Activated naive CD8-positive, alpha-beta T cell treated with anti-CD3 and anti-CD28 coated beads, Interleukin-2, amount 50 U/mL, for 24 hours (primary cell): ENCODE measurements at places on chromosomes 12 and 14.
A peak's percentile ranks its signal among the peaks of the same experiment; 100 is the strongest.

- H3K4me3 ChIP-seq: no peak overlapping the region
- H3K36me3 ChIP-seq: no peaks in the 10 kb centered on the region
- no peak for DNase-seq
- no peaks in the 10 kb centered on the region for H3K27me3 ChIP-seq
- H3K27ac ChIP-seq: no peak overlapping the region
Measured at GRCh38 chr12:14169281-14169680, 187.9 kb upstream of the GRIN2B start.

DNA sequence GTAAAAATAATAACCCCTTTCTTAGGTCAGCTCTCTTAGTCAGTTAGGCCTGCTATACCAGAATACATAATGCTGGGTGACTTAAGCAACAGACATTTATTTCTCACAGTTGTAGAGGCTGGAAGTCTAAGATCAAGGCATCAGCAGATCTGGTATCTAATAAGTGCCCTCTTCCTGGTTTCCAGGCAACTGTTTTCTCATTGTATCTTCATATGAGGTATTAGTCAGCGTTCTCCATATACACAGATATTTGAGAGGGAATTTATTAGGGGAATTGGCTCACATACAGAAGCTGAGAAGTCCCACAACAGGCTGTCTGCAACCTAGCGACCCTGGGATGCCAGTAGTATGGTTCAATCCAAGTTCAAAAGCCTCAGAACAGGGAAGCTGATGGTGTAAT lies 896.0 kb downstream of the GALC start:
- no peaks in the 10 kb centered on the region for H3K27me3 ChIP-seq
- no peaks in the 10 kb centered on the region for H3K4me1 ChIP-seq
- no peaks in the 10 kb centered on the region for H3K36me3 ChIP-seq
- H3K4me3 ChIP-seq: no peak overlapping the region

DNA sequence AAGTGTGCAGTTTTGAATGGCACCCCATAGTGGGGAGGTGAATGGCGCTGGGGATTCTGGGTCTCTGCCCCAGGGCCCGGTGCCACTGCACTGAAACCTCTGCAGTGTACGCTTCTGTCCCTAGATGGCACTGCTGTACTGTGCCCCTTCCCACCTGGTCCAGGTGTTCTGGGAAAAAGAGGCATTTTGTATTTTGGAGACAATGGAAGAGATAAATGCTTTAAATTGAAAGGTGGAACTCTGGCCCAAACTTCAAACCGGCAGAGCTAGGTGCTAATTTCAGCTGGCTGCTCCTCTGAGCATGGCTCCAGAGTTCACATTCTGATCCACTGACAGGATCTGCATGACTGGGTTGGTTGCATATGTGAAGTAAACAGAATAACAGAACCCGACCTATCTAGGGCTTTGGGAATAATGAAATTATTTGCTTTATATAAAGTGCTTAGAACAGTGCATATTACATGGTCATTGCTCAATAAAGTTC lies 52.2 kb downstream of the KRT80 start:
- no peaks in the 10 kb centered on the region for H3K27me3 ChIP-seq
- DNase-seq: peak; percentile 53
- no peaks in the 10 kb centered on the region for H3K36me3 ChIP-seq
- H3K27ac ChIP-seq: no peak overlapping the region

GRCh38 chr12:90069711-90070110 lies 361.1 kb upstream of the ATP2B1 start:
- no peak overlapping the region for H3K27ac ChIP-seq
- no peak for DNase-seq
- H3K4me1 ChIP-seq: peaks cover 2% of the 10 kb centered on the region
- H3K36me3 ChIP-seq: no peaks in the 10 kb centered on the region

DNA sequence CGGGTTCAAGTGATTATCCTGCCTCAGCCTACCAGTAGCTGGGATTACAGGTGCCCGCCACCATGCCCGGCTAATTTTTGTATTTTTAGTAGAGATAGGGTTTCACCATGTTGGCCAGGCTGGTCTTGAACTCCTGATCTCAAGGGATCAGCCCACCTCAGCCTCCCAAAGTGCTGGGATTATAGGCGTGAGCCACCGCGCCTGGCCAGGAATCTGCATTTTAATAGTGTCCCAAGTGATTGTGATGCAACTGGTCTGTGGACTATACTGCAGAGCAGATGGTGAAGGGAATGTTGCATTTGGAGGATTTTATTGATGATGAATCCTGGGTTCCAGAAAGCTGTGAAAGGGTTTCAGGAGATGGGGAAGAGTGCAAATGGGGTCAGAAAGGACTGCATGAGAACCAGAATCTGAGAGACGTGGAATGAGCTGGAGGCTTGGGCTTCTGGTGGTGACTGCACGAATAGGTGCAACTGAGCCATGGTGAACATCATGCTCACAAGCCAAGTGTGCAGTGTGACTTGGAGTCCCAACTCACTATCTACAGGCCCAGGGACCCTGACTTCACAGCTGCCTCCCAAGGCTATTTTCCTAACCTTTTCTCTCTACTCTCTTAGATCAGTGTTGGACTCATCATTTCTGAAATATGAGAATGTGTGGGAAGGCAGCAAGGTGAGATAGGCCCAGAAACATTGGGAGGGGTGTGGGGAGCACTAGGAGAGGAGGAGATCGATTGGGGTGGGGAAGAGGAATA lies 4.5 kb downstream of the RPS26 start:
- H3K4me3 ChIP-seq: no peak overlapping the region
- H3K27ac ChIP-seq: peak overlapping the region; percentile 100
- peaks cover 41% of the 10 kb centered on the region for H3K4me1 ChIP-seq
- no peak for DNase-seq
- H3K27me3 ChIP-seq: no peaks in the 10 kb centered on the region

GRCh38 chr14:47710581-47710980 lies 35.2 kb upstream of the MDGA2 start:
- DNase-seq: no peak
- H3K27me3 ChIP-seq: no peaks in the 10 kb centered on the region
- H3K36me3 ChIP-seq: no peaks in the 10 kb centered on the region
- no peaks in the 10 kb centered on the region for H3K4me1 ChIP-seq
- no peak overlapping the region for H3K4me3 ChIP-seq
- H3K27ac ChIP-seq: no peak overlapping the region

- H3K36me3 ChIP-seq: no peaks in the 10 kb centered on the region
- DNase-seq: peak; percentile 8
- H3K27ac ChIP-seq: peak overlapping the region; percentile 11
Measured at GRCh38 chr12:95102916-95103671, 29.7 kb upstream of the NR2C1 start.

GRCh38 chr12:131117438-131118245 lies 163.9 kb downstream of the ADGRD1 start:
- H3K4me1 ChIP-seq: peaks cover 1% of the 10 kb centered on the region
- no peaks in the 10 kb centered on the region for H3K36me3 ChIP-seq
- no peak overlapping the region for H3K27ac ChIP-seq
- no peak for DNase-seq

DNA sequence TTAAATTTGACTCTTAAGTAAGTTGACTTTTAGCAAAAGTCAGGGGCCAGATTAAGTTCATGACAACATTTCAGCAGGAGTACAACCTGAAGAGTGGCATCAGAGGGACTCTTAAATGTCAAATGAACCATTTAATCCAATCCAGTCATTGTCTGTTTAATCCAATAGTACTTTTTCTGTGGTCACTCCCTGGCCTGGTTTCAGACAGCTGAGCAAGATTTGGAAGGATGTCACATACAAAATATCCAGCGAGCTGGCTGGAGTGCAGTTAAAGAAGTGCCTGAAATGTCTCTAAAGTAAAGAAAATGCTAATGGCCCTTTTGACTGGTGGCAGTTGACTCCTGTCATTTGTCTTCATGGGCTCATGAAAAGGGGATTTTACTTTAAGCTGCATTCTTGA lies 1082.1 kb downstream of the AACS start:
- H3K27me3 ChIP-seq: no peaks in the 10 kb centered on the region
- H3K4me1 ChIP-seq: no peaks in the 10 kb centered on the region
- H3K27ac ChIP-seq: no peak overlapping the region
- H3K36me3 ChIP-seq: no peaks in the 10 kb centered on the region

GRCh38 chr12:48977290-48978281 lies 536 bp upstream of the WNT1 start:
- peaks cover 2% of the 10 kb centered on the region for H3K36me3 ChIP-seq
- DNase-seq: peak; percentile 93
- peak overlapping the region; percentile 30 for H3K4me3 ChIP-seq
- peaks cover 64% of the 10 kb centered on the region for H3K4me1 ChIP-seq

- DNase-seq: no peak
- H3K4me3 ChIP-seq: peak overlapping the region; percentile 66
- peaks cover 34% of the 10 kb centered on the region for H3K4me1 ChIP-seq
- peak overlapping the region; percentile 79 for H3K27ac ChIP-seq
Measured at GRCh38 chr14:61690982-61691381, 4.3 kb upstream of the HIF1A start.

GRCh38 chr14:32023540-32023939 lies 53.6 kb upstream of the ARHGAP5 start:
- no peak overlapping the region for H3K4me3 ChIP-seq
- H3K27me3 ChIP-seq: peaks cover 8% of the 10 kb centered on the region
- DNase-seq: no peak
- no peak overlapping the region for H3K27ac ChIP-seq

DNA sequence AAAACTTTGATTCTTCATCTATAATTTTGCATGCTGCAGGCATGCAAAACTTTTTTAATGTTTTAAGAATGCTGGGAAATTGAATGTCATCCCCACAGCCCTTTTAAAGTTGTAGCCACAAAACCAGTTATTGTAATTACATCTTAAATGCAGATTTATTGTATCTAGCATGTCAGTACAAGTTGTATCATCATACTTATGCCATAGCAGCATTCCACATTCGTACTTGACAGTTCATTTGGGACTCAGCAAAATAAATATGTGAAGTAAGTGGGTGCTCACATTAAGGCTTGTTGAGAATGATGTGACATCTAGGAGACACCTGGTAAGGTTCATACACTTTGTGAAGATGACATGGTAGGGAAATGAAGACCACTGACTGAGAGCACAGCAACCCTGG lies 44.0 kb upstream of the GZMB start:
- H3K27ac ChIP-seq: peak overlapping the region; percentile 99
- no peaks in the 10 kb centered on the region for H3K27me3 ChIP-seq
- H3K4me1 ChIP-seq: peaks cover 86% of the 10 kb centered on the region
- H3K4me3 ChIP-seq: peak overlapping the region; percentile 77

DNA sequence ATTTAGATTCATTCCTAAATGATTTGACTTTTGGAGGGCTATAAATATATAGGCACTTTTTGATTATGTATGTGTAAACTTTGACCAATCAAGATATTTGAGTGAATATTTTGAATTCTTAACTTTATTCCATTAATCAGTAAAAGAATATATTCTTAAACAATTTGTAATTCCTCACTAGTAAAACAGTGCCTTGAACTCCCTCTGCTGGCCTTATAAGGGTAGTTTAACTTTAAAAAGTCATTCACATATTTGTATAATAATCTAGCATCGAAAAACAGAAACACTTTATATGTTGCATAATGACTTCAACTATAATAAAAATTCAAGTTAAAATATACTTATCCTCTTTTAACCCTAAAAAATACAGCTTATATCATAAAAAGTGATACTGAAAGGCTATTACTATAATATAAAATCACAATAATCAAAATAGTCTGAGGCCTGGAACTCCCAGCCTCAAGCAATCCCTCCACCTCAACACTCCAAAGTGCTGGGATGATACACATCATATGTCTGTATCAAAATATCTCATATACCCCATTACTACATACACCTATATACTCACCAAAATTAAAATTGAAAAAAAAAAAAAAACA lies 31.2 kb downstream of the CCDC59 start:
- H3K27ac ChIP-seq: no peak overlapping the region
- H3K4me3 ChIP-seq: no peak overlapping the region
- DNase-seq: no peak
- H3K4me1 ChIP-seq: no peaks in the 10 kb centered on the region
- H3K27me3 ChIP-seq: peaks cover 5% of the 10 kb centered on the region

- H3K4me1 ChIP-seq: peaks cover 38% of the 10 kb centered on the region
- H3K27me3 ChIP-seq: no peaks in the 10 kb centered on the region
- H3K4me3 ChIP-seq: no peak overlapping the region
- peak; percentile 16 for DNase-seq
- no peak overlapping the region for H3K27ac ChIP-seq
Measured at GRCh38 chr14:92783813-92784431, 10.2 kb upstream of the GOLGA5 start.

GRCh38 chr14:71591929-71592328 lies 340.3 kb upstream of the RGS6 start:
- H3K36me3 ChIP-seq: peaks cover 29% of the 10 kb centered on the region
- no peaks in the 10 kb centered on the region for H3K27me3 ChIP-seq
- peak; percentile 18 for DNase-seq
- peak overlapping the region; percentile 50 for H3K27ac ChIP-seq
- H3K4me3 ChIP-seq: no peak overlapping the region

DNA sequence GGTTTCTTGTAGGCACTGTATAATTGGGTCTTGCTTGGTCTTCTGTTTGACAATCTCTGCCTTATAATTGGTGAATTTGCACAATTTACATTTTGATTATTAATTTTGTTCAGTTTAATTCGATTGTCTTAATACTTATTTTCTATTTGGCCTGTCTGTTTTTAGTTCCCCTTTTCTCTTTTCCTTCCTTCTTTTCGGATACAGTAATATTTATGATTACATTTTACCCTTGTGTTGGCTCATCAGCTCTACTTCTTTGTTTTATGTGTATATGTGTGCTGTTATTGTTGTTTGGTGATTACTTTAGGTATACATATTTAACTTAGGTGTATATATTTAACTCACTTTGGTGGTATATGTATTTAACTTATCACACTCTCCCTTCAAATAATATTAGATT lies 12.8 kb upstream of the BEGAIN start:
- no peak overlapping the region for H3K27ac ChIP-seq
- DNase-seq: no peak
- H3K27me3 ChIP-seq: peaks cover 10% of the 10 kb centered on the region
- H3K36me3 ChIP-seq: peaks cover 3% of the 10 kb centered on the region
- H3K4me1 ChIP-seq: no peaks in the 10 kb centered on the region

DNA sequence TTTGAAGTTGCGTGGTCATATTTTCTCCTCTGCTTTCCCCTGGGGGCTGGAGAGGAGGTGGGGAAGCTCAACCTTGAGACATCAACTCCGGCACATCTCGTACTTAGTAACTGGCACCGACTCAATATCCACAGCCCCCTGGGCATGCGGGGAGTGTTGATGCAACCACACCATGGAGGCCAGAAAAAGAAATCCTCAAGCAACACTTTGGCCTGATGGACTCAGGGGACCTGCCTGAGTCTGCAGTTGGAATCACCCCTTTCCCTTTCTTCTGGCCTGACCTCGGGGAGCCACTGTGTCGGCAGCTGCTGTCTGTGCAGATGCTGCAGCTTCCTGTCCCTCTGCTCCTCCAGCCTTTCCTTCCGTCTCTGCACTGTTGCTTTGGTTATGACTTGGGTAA lies 11.4 kb upstream of the AACS start:
- no peak overlapping the region for H3K4me3 ChIP-seq
- H3K27me3 ChIP-seq: peaks cover 7% of the 10 kb centered on the region
- no peak overlapping the region for H3K27ac ChIP-seq
- no peak for DNase-seq
- no peaks in the 10 kb centered on the region for H3K36me3 ChIP-seq
